NCI-H510A (cell line): ENCODE measurements at places on chromosomes 3 and 15.

- DNase-seq: no peak
Observed at GRCh38 chr15:53559364-53560277, 199.8 kb downstream of the WDR72 start.

GRCh38 chr3:65979731-65980130, 59.0 kb downstream of the MAGI1 start:
- DNase-seq: no peak

GRCh38 chr3:184156522-184156955, 1.4 kb downstream of the DVL3 start:
- DNase-seq: no peak

DNA sequence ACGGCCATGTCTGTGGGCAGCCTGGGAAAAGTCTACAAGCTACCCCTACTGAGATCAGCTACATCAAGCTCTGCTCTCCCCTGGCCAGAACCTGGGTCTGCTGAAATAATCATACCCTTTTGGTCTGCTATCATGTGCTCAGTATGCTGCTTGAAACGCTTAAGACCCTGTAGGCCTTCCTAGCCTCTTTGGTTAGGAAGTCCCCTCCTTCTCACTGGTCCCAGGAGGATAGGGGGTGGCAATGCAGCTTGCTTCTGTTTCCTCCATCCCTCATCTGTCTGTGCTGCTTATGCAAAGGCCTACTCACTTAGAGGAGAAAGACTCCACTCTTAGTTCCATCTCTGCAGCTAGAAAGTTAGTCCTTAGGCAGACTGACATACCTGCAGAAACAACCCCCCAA, 118.2 kb upstream of the RASGRP1 start:
- DNase-seq: no peak

- DNase-seq: no peak
Observed at GRCh38 chr15:73019601-73020146, 32.6 kb upstream of the NEO1 start.

DNA sequence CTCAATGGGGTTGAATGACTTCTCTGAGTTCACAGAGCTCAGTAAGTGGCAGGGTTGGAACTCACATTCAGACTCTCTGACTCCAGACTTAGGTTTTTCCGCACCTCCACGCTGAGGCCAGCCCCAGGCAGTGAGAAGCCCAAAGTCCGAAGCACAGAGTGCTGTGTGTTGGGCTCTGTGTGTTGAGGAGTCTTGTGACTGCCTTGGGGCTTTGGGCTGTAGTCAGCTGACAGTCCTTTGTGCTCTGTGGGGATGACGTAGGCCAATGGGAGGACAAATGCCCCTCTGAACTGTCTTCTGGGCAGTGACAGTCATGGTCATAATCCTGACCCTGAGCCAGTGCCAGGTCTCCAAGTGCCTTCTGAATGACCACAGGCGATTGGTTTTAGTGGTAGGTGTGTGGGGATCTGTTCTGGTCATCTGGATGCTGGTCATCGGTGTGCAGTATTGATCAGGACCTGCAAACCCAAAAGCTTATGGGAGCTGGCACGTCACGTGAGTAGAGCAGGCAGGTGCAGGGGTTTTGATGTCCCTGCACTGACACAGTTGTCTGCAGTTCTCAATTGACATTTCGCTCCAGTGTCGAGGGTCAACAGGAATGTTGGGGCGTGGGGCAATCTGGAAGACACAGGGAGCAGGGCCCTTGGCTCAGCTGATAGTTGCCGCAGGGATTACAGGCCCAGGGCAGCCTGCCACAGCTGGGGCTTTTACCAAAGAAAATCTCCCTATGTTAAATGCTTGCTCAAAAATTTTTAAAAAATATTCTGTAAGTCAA, 45.3 kb downstream of the CAPN3 start:
- DNase-seq: no peak

DNA sequence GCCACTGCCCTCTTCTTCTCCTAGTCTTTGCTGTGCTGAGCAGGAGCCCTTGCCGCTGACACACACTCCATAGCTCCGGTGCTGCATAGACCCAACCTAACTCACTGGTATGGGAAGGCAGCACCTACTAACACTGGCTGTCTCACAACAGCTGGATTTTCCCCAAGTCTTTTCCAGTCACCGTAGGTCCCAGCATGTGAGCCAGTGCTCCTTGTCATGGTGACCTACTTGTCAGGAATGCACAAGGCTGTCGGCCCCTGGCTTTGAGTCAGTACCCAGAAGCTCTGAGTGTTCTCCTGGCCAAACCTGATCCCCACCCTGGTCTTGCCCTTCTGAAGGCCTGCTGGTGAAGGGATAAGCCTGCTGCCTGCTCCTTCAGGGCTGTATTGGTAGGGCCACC, 25.7 kb downstream of the AMOTL2 start:
- no peak for DNase-seq

- no peak for DNase-seq
Observed at GRCh38 chr3:171001957-171002694, 24.4 kb downstream of the SLC2A2 start.

DNA sequence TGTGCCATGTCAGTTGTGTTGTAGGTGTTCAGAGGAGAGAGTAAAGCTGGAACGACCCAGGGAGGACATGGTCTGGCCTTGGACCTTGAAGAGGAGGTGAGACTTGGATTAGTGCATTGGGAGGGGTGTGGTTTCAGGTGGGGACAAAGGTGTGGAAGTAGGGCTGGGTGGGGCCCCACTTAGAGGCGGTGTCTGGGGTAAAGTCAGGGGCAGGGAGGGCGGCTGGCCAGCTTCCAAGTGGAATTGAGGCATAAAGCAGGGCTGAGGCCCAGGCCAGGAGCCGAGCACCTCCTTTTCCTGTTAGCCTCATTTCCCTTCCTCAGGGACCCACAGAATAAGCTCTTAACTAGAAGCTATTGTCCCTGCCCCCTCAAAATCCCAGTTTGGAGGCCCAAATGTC, 36.2 kb upstream of the FLNB start:
- DNase-seq: no peak

GRCh38 chr3:149152420-149152819, 23.0 kb downstream of the HPS3 start:
- no peak for DNase-seq

- no peak for DNase-seq
Observed at GRCh38 chr15:99114511-99115299, 9.8 kb downstream of the SYNM start.

GRCh38 chr3:148128136-148128535, 569.6 kb upstream of the AGTR1 start:
- DNase-seq: no peak

DNA sequence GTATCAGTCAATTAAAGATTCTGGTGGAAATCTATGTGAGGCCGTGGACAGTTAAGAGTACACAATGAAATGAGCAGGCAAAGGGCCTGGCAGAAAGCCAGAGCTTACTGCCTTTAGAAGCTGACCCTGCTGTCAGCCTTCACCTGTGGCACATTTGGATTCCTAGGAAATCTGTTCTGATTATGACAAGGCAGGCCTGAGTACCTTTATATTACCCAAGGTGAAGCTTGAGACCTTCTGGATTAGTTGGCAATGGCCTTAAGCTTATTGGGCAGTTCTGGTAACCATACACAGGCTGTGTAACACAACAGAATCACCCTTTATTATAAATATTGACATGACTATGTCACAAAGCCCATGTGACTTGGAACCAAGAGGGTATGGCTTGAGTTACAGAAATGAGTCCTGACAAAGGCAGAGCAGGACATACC, 43.2 kb downstream of the NBEAL2 start:
- no peak for DNase-seq

DNA sequence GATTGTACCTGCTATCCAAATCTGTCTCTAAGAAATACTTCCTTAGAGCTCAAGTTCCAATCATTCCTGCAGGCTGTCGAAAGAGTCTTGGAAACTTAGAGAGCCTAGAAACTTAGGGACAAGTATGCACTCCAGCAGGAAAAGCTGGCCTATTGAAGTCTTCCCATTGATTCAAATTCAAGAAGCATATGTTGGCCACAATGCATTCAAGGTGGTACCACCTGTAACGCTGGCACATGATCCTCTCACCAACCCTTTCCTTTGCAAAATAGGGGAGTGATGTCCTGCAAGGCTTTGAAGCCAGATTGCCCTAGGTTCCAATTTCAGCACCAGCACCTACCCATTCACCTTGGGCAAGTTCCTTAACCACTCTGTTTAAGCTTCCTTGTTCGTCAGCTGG, 6.0 kb downstream of the ADAMTS9 start:
- no peak for DNase-seq

- DNase-seq: no peak
Observed at GRCh38 chr3:4786431-4786830, 192.8 kb upstream of the BHLHE40 start.

DNA sequence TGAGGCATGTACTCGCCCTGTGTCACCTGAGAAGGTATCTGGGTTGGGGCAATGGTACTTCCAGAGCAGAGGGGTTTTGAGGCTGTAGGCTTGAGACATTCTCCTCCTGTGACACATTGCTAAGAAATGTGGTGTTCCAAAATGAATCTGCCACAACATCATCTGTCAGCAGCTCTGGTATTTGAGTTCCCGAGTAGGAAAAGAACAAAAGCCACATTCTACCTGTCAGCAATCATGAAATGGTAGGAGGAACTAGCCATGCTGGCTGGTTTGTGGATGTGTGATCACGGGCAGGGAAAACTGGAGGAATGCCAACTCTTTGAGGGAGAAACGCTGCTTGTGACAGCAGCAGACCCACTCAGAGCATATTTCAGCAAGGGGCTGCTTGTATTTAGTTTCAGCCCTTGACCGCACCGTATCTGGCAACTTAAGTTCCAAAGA, 579.4 kb upstream of the TBL1XR1 start:
- DNase-seq: peak; percentile 9

DNA sequence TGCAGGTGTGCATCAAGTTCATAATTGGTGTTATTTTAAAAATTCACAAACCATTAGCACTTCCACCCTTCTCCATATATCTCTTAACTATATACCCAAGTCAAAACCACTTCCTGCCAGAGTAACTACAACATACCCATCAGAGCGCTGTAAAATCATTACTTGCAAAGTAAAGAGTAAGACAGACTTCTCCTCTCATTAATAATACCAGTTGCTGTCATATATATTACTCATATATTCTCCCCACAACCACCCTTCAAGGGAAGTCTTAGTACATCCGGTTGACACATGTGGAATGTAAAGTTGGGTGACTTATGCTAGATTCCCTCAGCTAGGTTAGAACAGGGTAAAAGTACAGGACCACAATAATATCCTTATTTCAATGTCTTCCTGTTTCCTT, 5.6 kb downstream of the TERC start:
- no peak for DNase-seq

DNA sequence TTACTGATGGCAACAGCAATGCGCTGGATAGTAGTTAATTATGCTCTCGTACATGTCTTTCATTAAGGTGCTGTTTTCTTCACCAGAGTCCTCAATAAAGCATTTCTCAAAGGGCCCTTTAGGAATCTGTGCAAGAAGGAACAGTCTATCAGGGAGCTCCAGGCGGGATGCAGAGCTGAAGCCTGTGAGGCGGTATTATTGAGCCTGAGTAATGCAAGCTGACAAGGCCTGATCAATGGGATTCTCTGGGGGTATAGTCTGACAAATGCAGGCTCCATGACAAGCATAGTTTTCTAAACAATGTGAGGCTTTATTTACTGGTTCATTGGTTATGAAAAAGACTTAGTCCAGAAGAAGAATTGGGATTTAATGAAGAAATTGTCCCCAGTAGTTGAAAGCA, 530.9 kb upstream of the CBLB start:
- DNase-seq: no peak

- DNase-seq: no peak
Observed at GRCh38 chr15:43911235-43911781, 84.5 kb downstream of the WDR76 start.

DNA sequence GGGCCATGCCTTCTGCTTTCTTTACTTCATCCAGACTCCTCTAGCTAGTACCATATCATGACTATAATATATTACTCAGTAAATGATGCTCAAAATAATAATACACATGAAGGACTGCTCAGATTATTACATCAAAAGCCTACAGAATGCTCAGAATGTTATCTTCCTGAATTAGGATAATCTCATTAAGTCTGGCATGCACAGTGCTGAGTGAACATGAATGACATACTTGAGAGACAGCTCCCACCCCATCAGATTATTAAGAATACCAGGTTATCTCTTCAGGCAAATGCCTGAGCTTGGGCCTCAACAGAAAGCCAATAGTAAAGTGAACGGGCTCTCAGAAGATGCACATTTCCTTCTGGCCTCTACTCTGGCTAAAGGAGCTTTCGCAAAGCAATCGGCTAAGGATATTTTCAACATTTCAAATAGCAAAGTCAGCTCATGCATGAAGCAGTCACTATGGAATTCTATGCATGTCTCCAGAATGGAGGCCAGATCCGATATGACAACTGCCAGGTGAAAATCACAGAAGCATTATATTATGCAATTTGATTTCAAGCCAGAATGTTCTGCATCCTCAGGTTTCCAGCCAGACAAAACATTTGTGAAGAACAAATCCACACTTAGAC, 122.6 kb downstream of the KCNMB2 start:
- no peak for DNase-seq

DNA sequence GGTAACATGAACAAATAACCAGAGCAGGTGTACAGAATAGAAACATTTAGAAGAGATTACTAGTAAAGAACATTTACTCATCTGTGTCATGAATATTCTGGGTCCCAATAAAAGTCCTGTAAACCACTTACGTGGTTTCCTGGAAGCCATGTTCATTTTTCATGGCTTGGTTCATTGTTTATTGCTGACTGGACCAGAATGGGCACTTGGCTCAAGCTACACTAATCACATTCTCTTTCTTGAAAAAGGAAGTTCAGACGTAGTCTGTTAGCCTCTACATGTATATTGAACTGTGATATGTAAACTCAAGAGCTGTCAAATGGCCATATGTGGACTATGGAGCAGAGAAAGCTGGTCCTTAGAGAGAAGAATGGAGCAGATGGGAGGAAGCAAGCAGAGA, 138.3 kb upstream of the FAM3D start:
- DNase-seq: no peak

DNA sequence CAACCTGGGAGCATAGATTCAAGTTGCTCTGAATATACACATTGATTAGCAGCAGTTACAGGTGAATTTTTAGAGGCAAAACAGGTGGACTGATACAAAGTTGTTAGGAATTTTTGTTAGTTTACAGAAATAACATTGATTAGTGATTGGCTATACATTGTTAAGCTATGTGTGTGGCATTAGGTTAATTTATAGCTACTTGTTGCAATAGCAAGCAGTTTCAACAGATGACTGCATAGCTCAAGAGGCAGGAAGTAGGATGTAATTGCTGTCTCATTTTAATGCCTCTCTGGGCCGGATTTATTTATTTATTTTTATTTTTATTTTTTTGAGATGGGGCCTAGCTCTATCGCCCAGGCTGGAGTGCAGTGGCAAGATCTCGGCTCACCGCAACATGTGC, 99.7 kb downstream of the TCF12 start:
- no peak for DNase-seq

- DNase-seq: no peak
Observed at GRCh38 chr3:196726788-196727675, 12.6 kb upstream of the PAK2 start.

GRCh38 chr15:91517491-91518200, 335.9 kb upstream of the SLCO3A1 start:
- DNase-seq: no peak

GRCh38 chr3:101878589-101878988, 29.3 kb downstream of the NFKBIZ start:
- no peak for DNase-seq
